Left hindlimb (tissue), 1 donor: ENCODE measurements at places on chromosomes 2 and 18.

GRCh38 chr2:239538357-239539052 is 137.7 kb upstream of the HDAC4 start:
- DNase-seq = no peak

DNA sequence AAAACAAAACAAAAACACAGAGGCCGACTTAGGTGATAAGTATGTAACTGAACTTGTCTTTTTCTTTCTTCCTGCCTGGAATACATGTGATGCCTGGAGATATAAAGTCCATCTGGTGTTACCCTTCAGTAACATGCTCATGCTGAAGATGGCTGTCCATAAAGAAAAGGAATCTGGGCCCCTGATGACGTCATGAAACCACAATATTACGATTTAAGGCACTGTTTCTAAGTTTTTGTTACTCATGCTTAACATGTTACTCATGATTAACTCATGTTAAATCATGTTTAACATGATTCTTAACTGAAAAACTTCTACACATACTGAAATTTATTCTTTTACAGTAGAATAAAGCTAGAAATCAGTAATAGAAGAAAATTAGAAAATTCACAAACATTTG is 49.0 kb downstream of the STRADB start:
- no peak for DNase-seq

DNA sequence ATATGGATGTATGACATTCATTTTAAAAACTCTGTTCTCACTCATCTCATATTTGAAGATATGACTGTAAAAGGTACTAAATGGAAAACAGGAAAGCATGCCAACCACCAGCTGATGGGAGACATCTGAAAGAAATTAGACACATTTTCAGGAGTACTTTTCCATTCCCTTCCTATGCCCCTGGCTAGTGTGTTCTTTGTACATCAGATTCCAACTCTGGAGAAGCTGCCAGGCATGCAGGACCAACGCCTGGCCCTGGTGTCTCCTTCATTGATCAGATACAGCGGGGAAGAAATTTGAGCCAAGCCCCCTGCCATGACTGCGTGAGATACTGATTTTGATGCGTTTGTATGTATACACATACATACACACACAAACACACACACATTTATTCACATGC is 599.0 kb upstream of the SYT4 start:
- no peak for DNase-seq

DNA sequence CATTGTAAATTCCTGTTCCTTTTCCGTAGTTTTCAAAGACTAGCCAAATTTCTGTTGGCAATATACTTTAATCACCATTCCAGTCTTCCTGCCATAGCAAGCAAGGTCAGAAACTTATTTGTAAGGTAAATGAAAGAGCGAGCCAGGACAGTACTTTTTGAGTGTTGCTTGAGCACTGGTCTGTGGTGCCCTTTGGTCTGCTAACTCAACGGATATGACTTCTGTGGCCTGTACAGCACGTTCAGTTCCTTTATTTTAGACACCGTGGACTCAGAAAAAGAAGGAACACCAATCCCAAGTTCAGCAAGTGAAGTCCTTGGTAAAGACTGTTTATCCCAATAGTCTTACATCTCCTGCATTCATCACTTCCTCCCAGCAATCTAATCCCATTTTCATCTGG is 166.3 kb downstream of the MYO1B start:
- no peak for DNase-seq

DNA sequence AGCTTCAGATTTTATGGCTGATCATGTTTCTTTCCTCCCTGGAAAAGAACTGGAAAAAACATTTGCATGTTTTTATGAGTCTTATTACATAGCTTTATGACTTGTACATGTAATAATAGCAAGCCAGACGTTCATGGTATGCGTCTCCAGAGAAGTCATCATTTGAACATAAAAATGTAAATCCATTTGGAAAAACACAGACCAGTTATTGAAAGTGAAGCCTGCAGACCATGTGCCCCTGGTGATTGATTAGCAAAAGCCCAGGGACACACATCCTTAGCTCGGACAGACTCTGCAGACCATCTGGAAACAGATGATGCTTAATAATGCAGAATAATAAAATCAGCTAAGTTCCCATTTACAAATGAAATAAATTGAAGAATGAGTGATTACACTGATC is 283.1 kb downstream of the TDRD15 start:
- DNase-seq = no peak

GRCh38 chr18:71405169-71405809 is 1116.4 kb downstream of the SOCS6 start:
- DNase-seq = no peak
